ENCODE measurements at places on chromosomes 3 and 15.
A peak's percentile ranks its signal among the peaks of the same experiment; 100 is the strongest.

- DNase-seq = no peak
These were observed 24.2 kb downstream of the MITF start for GRCh38 chr3:69763458-69763857.

- no peak for DNase-seq
These were observed 140.5 kb upstream of the TPM1 start for GRCh38 chr15:62901909-62902546.

DNA sequence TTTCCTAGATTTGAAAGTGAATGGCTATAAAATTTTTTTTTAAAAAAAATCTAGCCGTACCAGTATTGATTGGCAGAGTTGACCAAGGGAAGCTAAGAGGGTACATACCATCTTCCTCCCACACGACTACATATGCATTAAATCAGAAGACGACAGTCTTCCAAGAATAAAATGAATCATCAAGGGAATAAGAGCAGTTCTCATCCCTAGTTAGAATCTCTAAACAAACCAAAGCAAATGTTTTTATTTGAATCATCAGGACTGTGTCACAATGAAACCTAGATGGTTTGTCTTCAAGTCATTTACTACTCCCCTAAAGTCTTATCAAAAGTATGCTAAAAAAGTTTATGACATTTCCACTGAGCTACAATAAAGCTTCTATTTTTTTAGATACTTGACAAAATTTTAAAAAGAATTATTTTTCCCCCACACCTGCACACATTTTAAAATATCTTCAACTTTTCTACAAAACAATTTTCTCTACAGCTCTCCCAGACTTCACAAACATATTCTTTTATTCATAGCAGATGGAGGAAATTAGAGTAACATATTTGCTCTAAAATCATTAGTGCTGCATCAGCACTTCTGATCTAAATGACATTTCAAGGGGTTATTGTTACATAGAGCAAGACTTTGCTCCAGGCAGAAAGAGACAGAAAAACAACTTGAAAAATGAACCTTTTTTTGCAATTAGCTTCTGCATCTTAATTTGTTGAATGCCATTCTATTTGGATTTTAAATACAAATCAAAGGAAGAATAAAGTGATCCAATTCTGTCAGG, 547.1 kb downstream of the FHIT start:
- no peak for DNase-seq

DNA sequence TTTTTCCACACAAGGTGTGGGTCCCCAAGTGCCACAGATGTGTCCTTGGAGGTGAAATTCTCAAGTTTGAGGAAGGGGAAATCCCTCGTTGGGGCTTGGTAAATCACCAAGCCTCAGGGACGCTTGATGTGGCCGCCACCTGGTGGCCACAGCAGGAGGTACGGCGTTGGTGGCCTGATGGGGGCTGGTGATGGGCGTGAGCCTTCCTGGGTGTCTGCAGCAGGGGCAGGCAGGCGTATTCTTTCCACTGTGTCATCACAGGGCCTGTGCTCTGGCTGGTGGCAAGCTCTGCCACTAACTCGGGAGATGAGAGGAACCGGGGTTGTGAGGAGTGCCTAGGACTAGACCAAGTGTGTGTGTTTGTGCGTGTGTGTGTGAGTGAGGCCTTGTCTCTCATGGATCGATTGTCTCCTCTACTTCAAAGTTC, 4.2 kb downstream of the ACOX2 start:
- DNase-seq = peak; percentile 68

DNA sequence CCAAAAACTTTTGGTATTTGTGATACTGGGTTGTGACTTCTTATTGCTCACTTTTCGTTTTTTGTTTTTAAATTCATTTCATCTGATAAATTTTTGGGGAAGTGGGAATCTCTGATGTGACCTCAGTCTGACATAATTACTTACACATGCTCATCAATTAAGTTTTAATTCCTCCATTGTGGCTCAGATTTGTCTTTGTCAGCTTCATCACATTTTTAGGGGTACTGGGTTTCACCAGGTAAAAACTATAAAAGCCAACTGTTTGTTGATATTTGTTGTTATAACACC, 425.3 kb upstream of the TGFBR2 start:
- no peak for DNase-seq

GRCh38 chr3:144840866-144841265, 869.2 kb downstream of the DIPK2A start:
- peak; percentile 22 for DNase-seq

DNA sequence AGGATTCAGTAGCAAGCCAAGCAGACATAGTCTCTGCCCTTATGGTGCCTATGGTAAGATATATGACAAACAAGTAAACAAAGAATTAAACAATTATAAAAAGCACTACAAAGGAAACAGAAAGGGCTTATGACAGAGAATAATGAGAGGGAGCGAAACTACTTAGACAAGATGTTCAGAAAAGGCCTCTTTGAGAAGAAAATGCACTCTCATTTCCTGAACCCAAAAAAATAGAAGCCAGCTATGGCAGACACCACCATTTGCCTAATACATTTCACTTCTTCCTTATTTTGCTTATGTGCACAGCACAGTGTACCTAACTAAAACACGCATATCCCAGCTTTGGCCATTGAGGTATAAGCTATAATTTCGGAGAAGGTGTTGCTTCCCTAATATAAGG, 465.5 kb upstream of the PPP2R3A start:
- no peak for DNase-seq

DNA sequence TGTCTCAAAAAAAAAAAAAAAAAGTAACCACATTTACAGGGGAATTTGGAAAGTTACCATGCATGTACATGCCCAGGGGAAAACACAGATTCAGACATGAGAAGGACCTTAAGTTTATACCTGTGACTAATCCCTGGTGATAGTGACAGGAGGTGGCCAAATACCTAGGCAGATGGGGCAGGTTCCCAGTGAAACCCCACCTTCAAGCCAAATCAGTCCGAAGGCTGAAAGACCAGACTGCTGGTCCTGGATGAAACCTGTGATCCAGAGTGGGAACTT, 15.8 kb downstream of the SPCS1 start:
- no peak for DNase-seq

DNA sequence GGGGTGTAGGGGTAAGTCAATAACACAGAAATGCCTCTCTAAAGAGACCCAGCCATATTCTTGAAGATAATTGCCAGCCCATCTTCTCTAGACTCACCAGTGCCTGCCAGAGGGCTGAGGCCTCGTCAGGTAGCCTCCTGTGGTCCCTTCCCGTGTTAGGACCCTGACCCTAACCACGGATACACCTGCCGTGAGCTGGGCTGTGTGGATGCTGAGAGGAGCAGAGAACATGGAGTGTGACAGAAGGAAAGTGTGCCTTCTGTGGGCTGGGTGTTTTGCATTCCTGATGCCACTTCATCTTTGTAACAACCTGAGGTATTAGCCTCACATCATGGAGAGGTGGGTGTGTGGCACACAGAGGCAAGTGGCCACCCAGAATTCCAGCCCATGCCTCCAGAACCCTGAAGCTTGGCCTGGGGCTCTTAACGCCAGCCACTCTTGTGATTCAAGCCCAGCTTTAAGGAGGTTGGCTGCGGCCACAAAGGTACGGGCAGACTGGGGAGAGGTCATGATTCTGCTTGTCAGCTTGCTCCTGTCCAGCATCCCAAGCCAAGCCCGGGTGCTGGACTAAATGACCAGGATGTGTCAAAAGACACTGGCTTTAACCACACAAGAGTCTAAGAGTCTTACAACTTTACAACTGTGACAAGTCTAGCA, 21.1 kb upstream of the ABTB1 start:
- DNase-seq = no peak

DNA sequence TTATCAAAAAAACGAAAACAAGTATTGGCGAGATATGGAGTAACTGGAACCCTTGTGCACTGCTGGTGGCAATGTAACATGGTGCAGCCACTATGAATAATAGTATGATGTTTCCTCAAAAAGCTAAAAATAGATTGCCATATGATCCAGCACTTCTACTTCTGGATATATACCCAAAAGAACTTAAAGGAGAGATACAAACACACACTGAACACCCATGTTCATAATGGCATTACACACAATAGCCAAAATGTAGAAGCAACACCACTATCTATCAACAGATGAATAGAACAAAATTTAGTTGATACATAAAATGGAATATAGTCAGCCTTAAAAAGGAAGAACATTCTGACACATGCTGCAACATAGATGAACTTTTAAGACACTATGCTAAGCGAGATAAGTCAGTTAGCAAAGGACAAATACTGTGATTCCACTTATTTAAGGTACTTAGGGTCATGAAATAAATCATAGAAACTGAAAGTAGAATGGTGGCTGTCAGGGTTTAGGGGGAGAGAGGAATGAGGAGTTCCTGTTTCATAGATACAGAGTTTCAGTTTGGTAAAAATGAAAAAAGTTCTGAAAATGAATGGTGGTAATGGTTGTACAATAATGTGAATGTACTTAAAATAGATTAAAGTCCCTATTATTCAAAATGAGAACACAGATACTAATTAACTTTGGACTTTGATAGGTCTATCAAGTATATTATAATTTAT, 59.4 kb upstream of the IMPG2 start:
- DNase-seq = peak; percentile 14

DNA sequence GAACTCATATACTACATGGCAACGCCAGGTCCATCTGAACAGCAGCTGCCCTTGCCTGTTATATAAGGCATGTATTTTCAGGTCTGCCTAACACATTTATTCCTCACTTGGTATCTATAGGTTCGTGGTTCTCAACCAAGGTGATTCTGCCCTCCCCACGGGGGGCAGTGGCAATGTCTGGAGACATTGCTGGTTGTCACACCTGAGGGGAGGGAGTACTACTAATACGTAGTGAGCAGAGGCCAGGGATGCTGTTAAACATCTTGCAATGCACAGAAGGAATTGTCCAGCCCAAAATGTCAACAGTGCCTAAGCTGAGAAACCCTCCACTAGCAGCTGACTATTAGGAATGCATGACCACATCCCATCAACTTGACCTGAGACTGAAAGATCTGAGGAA, 32.6 kb downstream of the ADAMTS9 start:
- DNase-seq = no peak

GRCh38 chr3:152267831-152268554, 736 bp upstream of the MBNL1 start:
- no peak for DNase-seq

GRCh38 chr3:66472313-66473134, 28.3 kb downstream of the LRIG1 start:
- peak; percentile 74 for DNase-seq
